Cortex of kidney (tissue), 1 donor: ENCODE measurements at places on chromosomes 6 and 20.

DNA sequence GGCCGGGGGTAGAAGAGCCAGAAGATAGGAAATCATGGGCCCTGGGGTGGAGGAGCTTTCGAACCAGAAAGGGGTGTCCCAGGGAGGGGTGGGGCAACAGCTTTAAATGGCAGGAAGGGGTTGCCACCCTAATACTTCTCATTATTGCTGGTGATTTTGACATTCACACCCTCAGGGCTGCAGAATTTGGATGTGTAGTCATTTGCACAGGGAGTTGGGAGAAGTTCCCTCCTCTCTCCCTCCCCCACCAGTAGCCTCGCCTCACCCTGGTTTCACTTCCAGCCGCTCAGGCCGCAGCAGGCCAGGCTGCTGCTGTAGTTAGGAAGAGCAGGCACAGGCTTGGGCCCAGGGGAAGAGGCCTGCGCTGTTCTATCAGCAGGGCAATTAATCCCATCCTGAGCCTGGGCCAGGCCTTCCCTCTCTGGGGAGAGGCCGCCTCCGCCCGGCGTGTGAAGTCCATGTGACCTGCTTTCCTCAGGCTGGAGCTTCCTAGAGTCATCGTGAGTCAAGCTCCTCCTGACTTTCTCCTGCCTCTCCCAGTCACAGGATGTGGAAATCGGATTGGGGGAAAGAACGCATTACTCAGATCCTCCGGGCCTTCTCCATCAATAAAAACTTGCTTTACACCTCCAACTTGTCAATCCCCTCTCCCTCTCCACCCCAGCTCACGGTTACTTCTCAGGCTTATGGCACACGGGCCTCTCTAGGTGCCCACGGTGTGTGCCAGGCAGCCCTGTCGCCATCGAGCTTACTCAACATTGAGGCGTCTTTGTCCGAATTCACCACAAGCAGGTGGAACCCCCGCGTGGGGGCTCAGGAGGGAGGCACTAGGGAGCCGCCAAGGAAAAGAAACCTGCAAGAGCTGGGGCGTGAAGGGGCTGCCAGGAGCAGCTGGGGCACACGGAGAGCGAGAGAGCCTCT lies 7.8 kb downstream of the ADTRP start:
- no peak for DNase-seq

DNA sequence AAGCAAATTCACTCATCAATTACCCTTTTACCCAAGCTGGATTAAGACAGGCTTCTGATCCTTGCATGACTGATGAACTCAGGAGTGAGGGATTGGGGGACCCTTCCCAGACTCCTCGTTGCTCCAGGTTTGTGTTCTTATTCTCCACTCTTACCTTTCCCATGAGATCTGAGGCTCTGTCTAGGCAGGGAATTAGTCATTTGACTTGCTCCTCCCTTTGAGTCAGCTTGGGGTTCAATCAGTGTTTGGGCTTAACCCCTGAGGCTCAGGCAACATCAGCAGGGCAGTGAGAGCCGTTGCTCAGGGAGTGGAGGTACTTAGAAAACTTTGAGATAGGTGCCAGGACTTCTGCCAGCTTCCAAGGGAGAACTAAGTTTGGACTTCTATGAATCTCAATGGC lies 20.7 kb upstream of the TOX2 start:
- DNase-seq = no peak

DNA sequence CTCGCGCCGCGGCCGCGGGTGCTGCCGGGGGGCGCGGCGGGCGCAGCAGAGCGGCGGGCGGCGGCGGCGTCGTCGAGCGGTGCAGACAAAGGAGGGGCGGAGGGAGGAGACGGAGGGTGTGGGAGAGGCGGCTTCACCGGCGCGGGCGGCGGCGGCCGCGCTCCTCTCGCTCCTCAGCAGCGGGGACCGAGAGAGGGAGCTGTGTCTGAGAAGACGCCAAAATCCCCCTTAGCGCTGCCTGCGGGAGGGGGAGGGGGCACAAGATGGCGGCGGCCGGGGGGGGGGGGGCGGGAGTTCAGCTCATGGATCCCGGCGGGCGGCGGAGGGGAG lies 296 bp downstream of the ADNP start:
- DNase-seq = no peak

DNA sequence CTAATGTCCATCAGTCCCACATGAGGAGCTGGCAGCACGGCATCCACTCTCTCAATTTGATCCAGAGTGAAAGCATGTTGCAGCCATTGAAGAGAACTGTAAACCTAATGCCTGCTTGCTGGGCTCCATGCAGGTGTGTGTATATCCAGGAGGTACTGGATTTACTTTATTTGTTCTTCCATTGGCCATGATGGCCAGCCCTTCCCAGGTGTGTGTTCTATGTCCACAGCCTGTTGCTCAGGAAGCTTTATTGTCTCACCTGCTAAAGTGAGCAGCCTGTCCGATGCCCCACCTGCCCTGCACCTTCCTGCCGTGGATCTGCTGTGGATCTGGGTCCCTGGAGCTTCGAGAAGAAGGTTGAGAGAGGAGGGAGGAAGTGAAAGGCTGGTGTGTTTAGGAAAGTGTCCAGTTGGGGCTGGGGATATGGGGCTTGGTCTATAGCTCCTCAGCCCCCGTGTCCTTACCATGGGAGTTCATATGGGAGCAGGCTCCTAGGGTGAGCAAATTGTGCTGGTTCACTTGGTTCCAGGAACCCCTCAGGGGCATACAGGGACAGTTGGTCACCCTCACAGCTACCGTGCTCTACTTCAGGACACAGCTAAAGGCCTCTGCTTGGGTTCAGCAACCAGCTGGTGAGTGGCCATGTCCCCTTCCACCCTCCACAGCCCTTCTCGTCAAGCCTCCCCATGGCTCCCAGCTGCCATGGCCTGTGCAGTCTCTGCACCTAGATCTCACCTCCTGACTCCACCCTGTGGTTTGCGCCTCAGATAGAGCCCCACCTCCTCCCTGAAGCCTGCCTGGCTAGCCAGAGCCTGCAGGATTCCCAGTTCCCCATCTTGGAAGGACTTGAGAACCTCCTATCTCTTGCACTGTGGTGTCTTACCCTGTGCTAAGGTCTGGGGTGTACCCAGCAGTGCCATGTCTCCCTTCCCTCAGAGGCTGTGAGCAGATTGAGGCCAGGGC lies 12.7 kb downstream of the TREML2 start:
- DNase-seq = no peak

GRCh38 chr6:119799596-119800509 lies 450.3 kb upstream of the MAN1A1 start:
- DNase-seq = no peak

DNA sequence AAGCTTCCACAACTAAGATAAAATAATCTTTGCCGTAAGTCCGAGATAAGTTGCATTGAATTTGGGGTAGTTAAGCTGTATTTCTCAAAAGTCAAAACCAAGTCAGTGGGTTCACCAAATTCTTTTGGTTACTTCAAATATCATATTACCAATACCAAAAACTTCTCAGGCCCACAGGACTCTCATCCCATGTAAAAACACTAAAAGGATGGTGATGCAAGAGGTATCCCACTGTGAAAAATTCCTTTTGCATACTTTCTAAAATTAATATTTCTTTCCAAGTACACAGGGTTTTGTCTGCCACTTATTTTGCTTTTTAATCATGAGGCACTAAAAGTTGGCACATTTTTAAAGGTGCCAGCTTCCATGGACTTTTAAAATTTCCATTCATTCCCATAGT lies 151.3 kb downstream of the GJA10 start:
- no peak for DNase-seq

DNA sequence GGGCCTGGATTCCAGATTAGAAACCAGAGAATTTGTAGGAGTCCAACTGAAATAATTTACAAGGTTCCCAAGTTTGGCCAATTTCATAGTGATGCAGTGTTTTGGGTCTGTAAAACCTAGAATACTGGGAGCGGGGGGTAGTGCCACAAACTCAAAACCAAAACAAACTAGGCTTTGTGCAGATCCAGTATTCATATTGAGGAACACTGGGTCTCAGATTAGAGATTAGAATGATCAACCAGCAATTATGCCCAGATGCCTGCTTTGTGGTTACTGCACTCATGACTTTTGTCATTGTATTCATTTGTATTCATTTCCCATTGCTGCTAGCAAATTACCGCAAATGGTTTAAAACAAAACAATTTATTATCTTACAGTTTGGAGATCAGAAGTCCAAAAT lies 3.2 kb upstream of the NDUFAF4 start:
- no peak for DNase-seq
